Effector CD4-positive, alpha-beta T cell (primary cell): ENCODE measurements at places on chromosomes 16 and 17.

- DNase-seq, result no peak
Observed at GRCh38 chr17:1931844-1932579, 93.1 kb downstream of the RTN4RL1 start.

DNA sequence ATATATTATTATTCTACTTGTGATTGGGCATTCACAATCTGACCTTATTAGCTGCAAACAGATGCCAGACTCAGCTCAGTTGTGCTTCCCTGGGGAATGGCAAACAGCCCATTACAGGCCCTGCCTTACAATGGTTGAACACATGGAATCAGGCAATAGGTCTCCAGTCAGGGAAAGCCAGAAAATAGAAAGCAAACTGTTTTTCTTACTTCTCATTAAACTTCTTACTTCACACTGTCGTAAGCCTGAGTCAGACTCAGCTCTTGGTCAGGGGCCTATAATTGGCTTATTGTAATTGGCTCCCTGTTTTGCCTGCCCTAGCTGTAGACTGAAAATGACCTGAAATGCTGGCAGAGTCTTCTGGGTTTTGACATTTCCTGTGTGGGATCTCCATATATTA, 77.0 kb upstream of the CA10 start:
- DNase-seq, result no peak

DNA sequence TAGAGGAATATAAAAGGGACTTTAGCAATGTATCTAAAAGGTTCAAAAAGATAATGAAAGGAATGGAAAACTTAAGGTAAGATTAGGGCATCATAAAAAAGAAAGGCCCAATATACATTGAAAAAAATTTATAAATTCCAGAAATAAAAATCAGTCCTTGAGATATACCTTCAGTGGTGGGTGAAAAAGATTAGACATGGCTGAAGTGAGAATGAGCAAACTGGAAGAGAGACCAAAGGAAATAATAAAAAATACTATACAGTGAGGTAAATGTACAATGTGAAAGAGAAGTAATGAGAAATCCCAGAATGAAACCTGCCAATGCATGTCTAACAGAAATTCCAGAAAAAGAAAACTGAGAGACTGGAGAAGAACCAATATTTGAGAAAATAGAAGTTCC, 42.9 kb upstream of the PMFBP1 start:
- no peak for DNase-seq

DNA sequence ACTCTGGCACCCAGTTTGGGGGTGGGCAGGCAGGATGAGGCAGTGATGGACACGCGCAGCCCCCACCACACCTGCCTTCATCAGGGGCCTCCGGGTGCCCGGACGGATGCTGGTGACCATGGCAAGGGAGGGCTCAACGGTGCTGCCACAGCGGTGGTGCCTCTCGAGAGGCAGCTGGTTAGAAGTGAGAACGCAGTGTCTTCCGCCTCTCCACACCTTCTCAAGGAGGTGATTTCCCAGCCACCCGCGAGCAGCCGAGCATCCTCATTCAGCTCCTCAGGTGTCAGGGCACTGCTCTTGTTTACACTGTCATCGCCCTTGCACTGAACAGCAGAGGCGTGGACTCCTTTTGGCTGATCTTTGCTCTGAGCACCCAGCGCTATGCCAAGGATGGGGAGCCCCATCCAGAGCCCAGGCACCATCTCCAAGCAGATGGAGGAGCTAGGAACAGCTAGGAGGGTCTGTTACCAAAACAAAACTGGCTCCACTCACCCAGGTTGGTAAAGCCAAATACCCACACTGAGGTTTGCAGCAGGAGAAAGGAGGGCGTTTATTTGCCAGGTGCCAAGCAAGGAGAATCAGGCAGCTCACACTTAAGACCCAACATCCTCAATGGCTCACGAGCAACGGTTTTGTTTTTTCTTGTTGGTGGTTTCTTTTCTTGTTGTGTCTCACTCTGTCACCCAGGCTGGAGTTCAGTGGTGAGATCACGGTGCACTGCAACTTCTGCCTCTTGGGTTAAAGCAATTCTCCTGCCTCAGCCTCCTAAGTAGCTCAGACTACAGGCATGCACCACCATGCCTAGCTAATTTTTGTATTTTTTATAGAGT, 174.3 kb upstream of the TNRC6C start:
- DNase-seq, result peak; percentile 65

DNA sequence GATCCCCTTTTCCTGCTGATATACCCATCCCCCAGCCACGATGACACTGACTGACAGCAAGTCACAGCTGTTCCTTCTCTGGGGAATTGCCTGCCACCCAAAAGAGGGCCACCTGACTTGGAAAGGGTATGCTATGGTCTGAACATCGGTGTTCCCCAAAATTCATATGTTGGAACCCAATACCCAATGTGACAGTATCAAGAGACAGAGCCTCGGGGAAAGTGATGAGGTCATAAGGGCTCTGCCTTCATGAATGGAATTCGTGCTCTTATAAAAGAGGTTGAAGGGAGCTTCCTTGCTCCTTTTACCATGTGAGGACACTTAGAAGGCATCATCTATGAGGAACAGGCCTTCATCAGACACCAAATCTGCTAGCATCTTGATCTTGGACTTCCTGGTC, 7.6 kb upstream of the MARVELD3 start:
- no peak for DNase-seq

DNA sequence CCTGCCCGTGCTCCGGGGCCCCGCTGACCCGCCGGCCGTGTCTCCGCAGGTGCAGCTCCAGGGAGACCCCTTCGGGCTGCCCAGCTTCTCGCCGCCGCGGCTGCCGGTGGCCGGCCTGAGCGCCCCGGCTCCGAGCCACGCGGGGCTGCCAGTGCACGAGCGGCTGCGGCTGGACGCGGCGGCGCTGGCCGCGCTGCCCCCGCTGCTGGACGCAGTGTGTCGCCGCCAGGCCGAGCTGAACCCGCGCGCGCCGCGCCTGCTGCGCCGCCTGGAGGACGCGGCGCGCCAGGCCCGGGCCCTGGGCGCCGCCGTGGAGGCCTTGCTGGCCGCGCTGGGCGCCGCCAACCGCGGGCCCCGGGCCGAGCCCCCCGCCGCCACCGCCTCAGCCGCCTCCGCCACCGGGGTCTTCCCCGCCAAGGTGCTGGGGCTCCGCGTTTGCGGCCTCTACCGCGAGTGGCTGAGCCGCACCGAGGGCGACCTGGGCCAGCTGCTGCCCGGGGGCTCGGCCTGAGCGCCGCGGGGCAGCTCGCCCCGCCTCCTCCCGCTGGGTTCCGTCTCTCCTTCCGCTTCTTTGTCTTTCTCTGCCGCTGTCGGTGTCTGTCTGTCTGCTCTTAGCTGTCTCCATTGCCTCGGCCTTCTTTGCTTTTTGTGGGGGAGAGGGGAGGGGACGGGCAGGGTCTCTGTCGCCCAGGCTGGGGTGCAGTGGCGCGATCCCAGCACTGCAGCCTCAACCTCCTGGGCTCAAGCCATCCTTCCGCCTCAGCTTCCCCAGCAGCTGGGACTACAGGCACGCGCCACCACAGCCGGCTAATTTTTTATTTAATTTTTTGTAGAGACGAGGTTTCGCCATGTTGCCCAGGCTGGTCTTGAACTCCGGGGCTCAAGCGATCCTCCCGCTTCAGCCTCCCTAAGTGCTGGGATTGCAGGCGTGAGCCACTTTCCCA, 5.9 kb downstream of the CTF1 start:
- DNase-seq, result peak; percentile 33

- no peak for DNase-seq
Observed at GRCh38 chr17:46720408-46720807, 98.1 kb downstream of the WNT3 start.

DNA sequence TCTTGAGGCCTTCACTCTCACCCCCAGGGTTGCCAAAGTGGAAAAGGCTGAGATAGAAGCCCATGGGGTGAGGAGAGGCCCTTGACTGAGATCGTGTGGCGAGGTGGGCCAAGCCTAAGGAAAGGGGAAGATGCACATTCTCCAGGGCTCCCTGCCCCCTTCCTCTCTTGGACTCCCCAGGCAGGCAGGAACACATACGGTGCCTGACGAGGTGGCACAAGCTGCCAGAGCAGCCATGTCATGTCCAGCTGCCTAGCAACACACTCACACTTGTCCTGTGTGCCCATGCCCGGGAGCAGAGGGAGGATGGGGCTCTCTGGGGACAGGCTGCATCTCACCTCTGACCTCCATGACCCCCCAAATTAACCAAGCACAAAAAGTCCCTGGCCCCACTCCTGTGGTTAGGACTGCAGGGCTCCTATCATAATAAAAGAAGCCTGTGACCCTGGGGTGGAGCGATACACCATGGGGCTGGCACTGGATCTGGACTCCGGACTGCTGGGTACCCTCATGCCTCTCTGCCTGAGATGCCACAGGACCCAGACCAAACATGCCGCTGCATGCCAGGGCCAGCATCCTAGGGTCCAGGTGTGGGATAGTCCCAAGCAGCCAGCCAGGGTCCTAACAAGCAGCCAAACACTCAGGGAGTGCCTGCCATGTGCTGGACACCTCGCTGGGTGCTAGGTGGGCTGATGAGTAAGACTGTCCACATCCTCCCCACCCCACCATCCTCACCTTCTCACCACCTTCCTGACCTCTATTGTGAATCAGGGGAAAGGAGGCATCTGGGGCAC, 2.6 kb downstream of the GIT1 start:
- no peak for DNase-seq

- no peak for DNase-seq
Observed at GRCh38 chr17:2179615-2180295, 123.8 kb downstream of the SMG6 start.

DNA sequence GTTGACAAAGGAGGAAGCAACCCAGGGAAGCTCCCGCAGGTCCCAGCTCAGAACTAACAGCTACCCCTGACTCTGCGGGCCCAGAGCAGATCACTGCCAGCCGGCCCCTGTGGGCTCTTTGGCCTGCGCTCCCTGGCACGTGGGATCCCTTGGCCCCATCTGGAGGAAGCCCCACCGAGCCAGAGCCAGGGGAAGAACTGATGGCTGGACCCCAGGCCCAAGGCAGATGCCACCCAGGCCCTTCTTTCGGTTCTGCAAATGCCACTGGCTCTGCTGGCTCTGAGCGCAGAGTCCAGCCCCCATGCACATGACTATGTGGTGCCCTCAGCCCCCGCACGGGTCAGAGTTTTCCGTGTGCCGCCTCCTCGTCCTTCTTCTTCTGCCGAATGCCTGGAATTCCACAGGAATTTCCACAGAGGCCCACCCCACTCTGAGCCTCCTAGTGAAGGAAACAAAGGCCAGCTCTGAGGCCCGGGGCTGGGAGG, 35.8 kb upstream of the SNN start:
- DNase-seq, result no peak

GRCh38 chr16:71852561-71852960, 6.8 kb downstream of the ATXN1L start:
- no peak for DNase-seq

DNA sequence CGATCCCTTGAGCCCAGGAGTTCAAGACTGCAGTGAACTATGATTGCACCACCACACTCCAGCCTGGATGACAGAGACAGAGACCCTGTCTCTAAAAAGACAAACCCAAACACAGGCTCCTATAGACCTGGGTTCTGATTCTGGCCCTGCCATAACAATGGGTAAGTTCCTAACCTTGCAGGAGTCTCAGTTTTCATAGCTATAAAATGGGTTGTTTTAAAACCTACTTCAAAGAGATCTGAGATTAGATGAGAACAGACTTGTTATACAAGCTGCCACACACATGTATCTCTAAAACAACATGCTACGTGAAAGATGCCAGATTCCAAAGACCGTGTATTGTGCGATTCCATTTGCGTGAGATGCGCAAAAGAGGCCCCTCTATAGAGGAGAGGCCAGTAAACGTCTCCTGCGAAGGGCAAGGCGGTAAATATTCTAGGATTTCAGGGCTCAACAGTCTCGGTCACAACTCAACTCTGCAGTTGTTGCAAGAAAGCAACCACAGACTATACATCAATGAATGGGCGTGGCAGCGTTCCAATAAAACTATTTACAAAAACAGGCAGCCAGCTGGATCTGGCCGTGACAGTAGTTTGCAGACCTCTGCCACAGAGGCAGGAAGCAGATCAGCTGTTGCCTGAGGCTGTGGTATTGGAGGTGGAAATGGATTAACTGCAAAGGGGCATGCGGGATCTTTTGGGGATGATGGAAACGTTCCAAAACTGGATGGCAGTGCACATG, 5.9 kb downstream of the CORO7 start:
- DNase-seq, result no peak

DNA sequence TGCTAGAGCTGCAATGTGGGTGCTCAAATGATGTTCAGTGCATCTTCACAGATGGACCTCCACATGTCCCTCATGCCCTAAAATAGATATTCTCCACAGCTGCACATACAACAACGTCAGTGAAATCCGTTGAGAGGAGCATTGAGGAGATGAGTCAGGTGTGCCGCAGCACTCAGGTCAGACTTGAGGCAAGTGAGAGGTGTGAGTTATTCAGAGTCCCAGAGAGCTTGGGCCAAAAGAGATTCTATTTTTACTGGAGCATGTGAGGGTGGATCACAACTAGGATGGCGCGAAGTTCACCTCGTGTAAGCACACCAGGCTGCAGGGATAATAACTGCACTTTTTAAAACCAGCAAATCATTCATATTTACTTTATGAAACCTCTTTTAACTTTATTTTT, 645.3 kb downstream of the MAF start:
- DNase-seq, result no peak

DNA sequence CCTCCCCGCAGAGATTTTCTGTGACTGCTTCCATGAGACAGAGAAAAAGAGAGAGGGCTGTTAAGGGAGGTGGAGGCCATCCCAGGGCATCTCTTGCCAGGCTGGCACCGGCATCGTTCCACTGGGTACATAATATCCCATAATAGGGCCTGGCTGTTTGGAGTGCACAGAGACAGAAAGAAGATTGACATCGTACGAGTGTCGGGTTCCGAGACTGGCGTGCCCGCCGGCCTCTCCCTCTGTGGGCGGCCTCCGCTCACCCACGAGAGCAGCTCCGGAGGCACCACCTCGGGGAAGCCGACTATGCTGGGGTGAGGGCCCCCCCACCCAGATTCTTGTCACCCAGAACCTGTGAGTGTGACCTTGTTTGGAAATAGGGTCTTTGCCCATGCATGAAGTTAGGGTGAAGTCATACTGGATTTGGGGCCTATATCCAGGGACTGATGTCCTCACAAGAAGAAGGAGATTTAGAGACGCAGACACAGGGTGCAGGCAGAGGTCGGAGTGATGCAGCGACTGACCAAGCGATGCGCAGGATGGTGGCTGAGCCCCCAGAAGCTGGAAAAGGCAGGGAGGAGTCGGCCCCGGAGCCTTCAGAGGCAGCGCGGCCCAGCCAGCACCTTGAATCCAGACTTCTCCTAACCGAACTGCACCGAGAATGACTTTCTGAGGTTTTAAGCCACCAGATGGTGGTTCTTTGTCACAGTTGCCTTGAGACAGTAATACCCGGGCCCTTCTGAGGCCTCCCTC, 101.8 kb upstream of the CIBAR2 start:
- DNase-seq, result no peak

DNA sequence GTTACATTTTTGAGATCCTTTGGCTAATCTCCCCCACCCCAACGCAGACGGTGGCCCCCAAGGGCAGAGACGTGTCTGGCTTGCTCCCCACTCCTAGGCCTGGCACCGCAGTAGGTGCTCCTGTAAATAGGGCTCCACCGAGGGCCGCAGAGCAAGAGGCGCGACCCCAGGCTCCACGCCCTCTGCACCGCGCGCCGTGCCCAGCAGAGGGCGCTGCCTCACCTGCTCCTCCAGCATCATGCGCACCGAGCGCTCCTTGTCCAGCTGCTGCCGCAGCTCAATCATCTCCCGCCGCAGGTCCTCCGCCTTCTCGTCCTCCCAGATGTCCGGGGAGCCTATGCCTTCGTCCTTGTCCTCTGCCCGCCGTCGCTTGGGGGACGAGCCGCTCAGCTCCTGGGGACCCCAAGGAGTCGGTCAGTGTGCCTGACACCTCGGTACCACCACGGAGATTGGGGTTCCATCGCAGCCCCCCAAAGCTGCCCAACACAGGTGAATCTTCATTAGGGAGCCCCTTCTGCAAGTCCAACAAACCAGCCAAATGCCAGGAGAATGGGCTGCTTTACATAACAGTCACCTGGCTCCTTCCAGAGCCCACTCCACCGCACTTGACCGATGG, 11.2 kb downstream of the TFAP4 start:
- no peak for DNase-seq
